ENCODE measurements at places on chromosomes 4 and X. TPM values are rescaled to one million over a fixed set of nuclear protein-coding genes. Genes with fewer than 3 reads are reported as not detected.
A peak's percentile ranks its signal among the peaks of the same experiment; 100 is the strongest.

CDS1 gene
- polyA plus RNA-seq: 59.6 TPM

GLRB gene
- polyA plus RNA-seq: 3.6 TPM

MAGEA8 gene
- 0.12 TPM for polyA plus RNA-seq

GRCh38 chr4:147651563-147651962, 32.4 kb downstream of the PRMT9 start:
- H3K27ac ChIP-seq: no peak overlapping the region
- no peak overlapping the region for H3K4me3 ChIP-seq
- no peaks in the 10 kb centered on the region for H3K4me1 ChIP-seq
- no peak for DNase-seq
- no peaks in the 10 kb centered on the region for H3K27me3 ChIP-seq
- peaks cover 31% of the 10 kb centered on the region for H3K36me3 ChIP-seq

- H3K4me1 ChIP-seq: no peaks in the 10 kb centered on the region
- H3K27ac ChIP-seq: no peak overlapping the region
- peak; percentile 40 for DNase-seq
- no peaks in the 10 kb centered on the region for H3K27me3 ChIP-seq
Observed at GRCh38 chrX:3712870-3713224, 602 bp downstream of the PRKX start.

DNA sequence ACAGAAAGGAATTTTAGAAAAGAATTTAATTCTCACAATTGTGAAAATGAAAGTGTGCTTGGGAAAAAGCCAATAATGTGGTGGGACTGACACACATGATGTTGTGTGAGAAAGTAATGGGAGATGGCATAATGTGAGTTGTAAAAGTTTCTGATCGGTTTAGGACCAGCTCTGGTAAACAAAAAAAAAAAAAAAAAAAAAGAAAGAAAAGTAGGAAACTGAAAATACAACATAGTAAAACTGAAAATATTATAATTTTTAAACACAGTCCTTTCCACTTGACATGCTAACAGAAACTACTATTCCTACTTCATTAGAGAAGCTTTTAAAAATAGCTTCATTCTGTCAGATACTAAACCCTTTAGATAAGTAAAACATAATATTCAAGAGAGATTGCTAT, 28.2 kb downstream of the RAP1GDS1 start:
- no peaks in the 10 kb centered on the region for H3K4me1 ChIP-seq
- H3K27ac ChIP-seq: no peak overlapping the region
- H3K36me3 ChIP-seq: peaks cover 2% of the 10 kb centered on the region
- H3K27me3 ChIP-seq: no peaks in the 10 kb centered on the region
- no peak for DNase-seq
- H3K4me3 ChIP-seq: no peak overlapping the region

GRCh38 chrX:32985544-32985943, 225.8 kb downstream of the DMD start:
- DNase-seq: no peak
- H3K36me3 ChIP-seq: no peaks in the 10 kb centered on the region
- H3K4me3 ChIP-seq: no peak overlapping the region
- H3K27me3 ChIP-seq: no peaks in the 10 kb centered on the region
- no peak overlapping the region for H3K27ac ChIP-seq

- no peaks in the 10 kb centered on the region for H3K27me3 ChIP-seq
- H3K4me3 ChIP-seq: peak overlapping the region; percentile 79
Observed at GRCh38 chr4:121696170-121696580, 605 bp downstream of the ANXA5 start.

DNA sequence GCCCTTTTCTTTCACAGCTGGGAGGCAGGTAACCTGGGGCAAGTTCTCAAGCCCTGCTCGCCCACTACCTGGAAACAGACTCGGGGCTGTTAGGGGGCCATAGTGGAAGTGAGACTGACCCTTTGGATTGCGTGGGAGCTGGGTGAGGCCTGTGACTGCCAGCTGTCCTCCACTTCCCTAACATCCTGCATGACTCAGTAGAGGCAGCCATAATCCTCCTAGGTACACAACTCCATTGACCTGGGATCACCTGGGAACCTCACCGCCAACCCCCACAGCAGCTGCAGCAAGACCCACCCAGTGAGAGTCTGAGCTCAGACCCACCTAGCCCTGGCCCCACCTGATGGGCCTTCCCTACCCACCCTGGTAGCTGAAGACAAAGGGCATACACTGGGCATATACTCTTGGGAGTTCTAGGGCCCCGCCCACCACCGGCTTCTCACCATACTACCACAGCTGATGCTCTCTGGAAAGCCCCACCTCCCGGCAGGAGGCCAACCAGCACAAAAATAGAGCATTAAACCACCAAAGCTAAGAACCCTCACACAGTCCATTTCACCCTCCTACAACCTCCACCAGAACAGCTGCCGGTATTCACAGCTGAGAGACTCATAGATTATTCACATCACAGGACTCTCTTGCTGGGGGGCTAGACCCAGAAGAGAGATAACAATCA, 61.1 kb upstream of the DCTD start:
- H3K27me3 ChIP-seq: no peaks in the 10 kb centered on the region
- no peak overlapping the region for H3K4me3 ChIP-seq
- H3K36me3 ChIP-seq: no peaks in the 10 kb centered on the region
- no peak overlapping the region for H3K27ac ChIP-seq
- no peaks in the 10 kb centered on the region for H3K4me1 ChIP-seq

GRCh38 chrX:87236830-87237440, 280.7 kb upstream of the KLHL4 start:
- H3K4me1 ChIP-seq: no peaks in the 10 kb centered on the region
- H3K4me3 ChIP-seq: no peak overlapping the region
- no peaks in the 10 kb centered on the region for H3K27me3 ChIP-seq
- no peak for DNase-seq
- no peak overlapping the region for H3K27ac ChIP-seq

GRCh38 chrX:21885568-21885967, 29.8 kb downstream of the YY2 start:
- H3K4me3 ChIP-seq: no peak overlapping the region
- no peaks in the 10 kb centered on the region for H3K27me3 ChIP-seq
- peaks cover 6% of the 10 kb centered on the region for H3K4me1 ChIP-seq
- H3K27ac ChIP-seq: no peak overlapping the region
- DNase-seq: no peak
- no peaks in the 10 kb centered on the region for H3K36me3 ChIP-seq

- no peaks in the 10 kb centered on the region for H3K27me3 ChIP-seq
- DNase-seq: peak; percentile 54
- H3K27ac ChIP-seq: peak overlapping the region; percentile 70
- H3K4me1 ChIP-seq: peaks cover 22% of the 10 kb centered on the region
Observed at GRCh38 chrX:50114113-50114512, 86.7 kb downstream of the AKAP4 start.

GRCh38 chr4:103002551-103002950, 17.0 kb downstream of the SLC9B1 start:
- no peak overlapping the region for H3K4me3 ChIP-seq
- no peaks in the 10 kb centered on the region for H3K36me3 ChIP-seq
- no peaks in the 10 kb centered on the region for H3K27me3 ChIP-seq
- DNase-seq: no peak
- H3K4me1 ChIP-seq: no peaks in the 10 kb centered on the region
- no peak overlapping the region for H3K27ac ChIP-seq

GRCh38 chr4:118350961-118351360, 1.8 kb downstream of the PRSS12 start:
- no peak overlapping the region for H3K27ac ChIP-seq
- no peak overlapping the region for H3K4me3 ChIP-seq
- peaks cover 39% of the 10 kb centered on the region for H3K27me3 ChIP-seq

All from large intestine (tissue), 12 donors.